NCI-H2171 treated with DMSO at 0.1 percent for 48 hours (cell line): ENCODE measurements at places on chromosomes 11 and 22.

- peak; percentile 38 for DNase-seq
Observed at GRCh38 chr11:1382831-1383607, 6.7 kb upstream of the BRSK2 start.

- DNase-seq, result no peak
Observed at GRCh38 chr11:13289081-13289480, 11.5 kb downstream of the BMAL1 start.

- no peak for DNase-seq
Observed at GRCh38 chr11:12353534-12353933, 23.8 kb upstream of the PARVA start.

GRCh38 chr11:71977743-71978418 lies 20.8 kb upstream of the IL18BP start:
- DNase-seq, result peak; percentile 56

DNA sequence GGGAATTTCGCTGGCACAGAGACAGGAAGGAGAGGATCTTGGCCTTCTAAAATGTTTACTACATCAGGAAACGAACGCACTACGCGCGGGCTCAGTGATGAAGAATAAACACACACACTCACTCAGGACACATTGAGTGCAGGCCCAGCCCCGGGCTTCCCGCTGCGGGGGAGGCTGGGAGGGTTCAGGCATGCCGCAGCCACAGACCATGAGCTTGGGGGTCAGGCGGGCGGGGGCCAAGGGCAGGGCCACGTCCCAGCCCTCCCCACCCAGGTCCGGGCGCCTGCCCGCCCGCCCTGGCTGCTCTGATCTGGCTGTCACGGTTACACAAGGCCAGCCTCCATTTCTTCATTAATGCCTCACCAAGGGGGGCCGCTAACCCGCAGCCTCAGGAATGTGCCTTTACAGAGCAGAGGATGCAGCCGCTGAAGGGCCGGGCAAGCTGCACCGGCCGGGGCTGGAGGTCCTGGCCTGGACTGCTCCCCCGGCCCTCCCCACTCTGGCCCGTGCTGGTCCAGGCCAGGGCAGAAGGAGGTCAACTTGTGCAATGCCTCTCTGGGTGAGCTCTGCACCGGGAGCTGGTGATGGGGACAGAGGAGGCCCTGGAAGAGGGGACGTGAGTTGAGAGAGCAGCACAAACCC lies 41.7 kb downstream of the IGF2 start:
- no peak for DNase-seq

GRCh38 chr22:17891481-17892167 lies 117.4 kb upstream of the BID start:
- DNase-seq, result peak; percentile 88

DNA sequence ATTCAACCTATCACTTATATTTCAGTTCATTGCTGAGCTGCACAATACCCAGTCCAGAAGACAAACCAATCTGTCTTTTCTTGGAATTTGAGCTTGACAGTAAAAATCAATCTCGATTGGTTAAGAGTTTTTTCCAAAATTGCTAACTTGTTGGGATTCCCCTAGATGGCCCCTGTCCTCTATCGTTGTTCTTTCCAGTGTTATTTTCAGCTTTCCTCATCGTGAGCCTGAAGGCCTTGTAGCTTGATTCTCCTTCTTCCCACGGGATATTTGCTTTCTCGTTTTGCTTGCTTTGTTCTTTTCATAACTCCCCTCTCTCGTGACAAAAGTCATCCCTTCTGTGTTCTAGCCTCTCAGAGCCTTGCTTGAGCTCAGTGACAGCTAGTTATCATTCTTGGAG lies 3.1 kb downstream of the OR8B8 start:
- no peak for DNase-seq

GRCh38 chr11:129613071-129613470 lies 202.6 kb upstream of the TMEM45B start:
- DNase-seq, result no peak

GRCh38 chr11:36328966-36329673 lies 33.0 kb downstream of the PRR5L start:
- no peak for DNase-seq

DNA sequence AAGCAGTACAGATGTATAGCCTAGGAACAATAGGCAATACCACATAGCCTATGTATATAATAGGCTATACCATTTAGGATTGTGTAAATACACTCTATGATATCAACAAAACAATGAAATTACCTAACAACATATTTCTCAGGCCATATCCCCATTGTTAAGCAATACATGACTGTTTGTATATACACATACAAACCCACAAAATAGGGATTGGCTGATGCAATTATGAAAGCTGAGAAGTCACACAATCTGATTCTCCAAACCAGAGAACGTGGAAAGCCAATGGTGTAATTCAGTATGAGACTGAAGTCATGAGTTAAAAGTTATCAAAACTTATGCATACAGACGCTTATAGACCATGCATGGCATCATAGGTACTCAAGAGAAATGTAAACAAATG lies 700.1 kb upstream of the RAG2 start:
- DNase-seq, result no peak

- DNase-seq, result peak; percentile 33
Observed at GRCh38 chr11:43992183-43992582, 49.7 kb downstream of the C11orf96 start.

DNA sequence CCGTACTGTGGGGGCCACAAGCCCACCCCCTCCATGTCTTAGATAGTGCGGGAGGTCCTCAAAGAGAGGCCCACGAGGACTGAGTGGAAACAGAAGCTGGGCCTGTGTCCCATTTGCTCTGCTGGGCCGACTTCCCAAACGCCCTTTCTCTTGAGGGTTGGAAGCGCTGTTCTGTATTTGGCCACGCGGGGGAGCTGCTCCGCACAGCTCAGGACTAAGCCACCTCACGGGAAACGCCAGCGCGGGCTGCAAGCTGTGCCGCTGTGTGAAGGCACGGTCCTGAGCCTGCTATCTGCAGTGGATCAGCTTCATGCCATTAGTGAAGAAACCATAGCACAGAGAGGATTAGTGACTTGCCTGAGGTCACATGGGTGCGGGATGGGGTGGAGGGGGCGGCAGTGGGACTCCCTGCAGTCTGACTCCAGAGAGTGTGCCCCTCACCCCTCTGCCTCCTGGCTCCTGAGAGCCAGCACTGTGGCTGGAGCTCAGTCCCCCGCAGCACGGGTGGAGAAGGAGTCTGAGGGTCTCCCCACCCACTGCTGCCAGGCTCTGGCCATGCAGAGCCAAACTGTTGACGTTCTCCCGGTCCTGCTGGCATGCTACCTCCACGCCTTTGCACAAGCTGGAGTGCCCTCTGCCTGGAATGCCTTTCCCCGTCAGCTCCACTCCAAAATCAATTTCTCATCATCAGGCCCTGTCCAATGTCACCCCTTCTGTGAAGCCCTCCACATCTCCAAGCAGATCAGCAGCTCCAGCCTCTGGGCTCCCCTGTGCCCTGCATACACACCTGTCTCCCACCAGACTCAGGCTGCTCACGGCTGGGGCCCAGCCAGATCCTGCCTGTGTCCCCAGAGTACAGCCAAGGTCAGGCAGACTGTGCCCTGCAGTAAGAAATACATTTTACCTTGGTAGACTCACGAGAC lies 51.5 kb upstream of the LRRC32 start:
- DNase-seq, result peak; percentile 55

DNA sequence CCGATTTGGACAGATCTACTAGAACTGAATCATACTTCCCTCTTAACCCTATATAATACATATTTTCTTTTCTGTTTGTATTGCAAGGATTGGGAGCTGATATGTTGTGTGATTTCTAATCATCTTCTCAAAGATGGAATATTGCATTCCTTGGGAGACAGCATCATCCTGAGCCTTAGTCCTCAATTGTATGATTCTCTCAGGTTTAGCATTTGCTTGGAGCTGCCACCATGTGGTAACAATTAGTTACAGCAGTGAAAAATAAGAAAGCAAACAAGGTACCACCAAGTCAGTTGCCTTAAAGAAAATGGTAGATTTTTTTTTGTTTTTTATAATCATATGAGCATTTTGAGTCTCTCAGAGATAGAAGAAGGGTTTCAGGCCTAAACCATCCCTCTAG lies 11.9 kb downstream of the SNX19 start:
- no peak for DNase-seq

DNA sequence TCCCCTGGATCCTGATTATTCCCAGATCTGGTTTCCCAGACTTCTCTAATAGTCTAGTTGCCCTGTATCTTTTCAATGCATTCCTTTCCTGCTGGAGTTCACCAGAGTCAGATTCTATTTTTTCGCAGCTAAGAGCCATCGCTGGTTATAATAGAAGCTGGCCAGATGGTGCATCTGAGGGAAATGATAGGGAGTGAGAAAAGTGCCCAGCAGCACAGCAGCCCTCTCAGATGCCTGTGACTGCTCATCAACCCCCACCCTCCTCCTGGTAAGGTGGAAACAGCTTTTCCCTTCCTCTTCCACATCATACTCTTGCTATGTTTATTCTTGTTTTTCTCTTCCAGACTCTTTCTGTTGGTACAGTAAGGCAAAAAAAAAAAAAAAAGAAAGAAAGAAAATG lies 12.8 kb downstream of the OR8A1 start:
- peak; percentile 26 for DNase-seq

DNA sequence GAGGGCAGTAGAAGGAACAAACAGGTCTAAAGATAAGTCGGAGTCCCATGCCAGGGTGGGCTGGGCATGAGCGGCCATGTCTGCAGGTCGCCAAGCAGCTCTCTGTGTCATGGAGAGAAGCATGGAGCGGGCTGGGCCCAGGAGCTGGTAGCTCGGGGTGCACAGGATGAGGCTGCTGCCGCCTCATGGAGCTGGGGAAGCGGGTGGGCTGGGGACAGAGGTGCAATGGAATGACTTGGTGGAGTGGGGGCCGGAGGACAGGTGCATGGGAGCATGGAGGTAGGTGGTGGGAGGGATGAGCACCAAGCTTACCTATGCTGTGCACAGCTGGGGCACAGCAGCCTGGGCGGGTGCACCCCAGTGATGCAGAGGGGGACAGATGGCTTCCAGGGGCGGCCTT lies 3.6 kb downstream of the NRXN2 start:
- DNase-seq, result no peak

DNA sequence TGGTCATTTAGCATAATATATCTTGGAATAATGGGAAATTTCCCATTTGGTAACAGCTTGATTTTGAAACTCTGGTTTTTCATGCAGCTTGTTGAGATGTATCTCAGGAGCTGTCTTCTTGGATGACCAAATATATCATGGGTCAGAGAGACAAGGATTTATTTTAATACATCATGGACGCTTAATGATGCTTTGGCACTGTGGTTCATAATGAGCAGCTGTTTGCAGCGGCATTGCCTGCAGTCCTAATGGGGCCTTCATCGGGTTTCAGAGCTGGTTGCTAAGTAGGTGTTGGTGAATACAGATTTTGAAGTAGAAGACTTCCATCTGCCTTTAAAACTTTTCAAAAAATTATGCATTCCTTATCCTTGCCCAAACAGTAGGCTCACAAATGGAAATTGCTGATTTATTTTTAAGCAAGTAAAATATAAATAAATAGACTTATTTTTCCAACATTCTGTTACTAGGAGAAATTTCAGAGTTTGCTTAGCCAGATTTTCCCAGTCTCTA lies 389.5 kb upstream of the FAT3 start:
- DNase-seq, result no peak

DNA sequence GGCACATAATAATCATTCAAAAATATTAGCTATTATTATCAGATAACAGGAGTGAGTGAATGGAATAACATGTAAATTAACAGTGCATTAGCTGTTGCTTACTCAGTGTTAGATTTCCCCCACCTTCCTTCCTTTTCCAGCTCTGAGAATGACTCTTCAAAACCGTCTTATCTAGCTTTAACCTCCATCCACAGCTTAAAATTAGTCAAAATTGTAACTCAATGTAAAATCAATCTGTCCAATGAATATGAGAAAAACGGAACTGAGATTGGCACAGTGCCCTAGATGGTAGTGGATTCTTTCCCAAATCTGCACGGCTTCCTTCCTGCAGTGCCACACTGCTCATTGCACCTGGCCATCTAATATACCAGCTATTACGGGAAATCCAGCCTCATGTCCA lies 156.8 kb upstream of the BDNF start:
- DNase-seq, result no peak

DNA sequence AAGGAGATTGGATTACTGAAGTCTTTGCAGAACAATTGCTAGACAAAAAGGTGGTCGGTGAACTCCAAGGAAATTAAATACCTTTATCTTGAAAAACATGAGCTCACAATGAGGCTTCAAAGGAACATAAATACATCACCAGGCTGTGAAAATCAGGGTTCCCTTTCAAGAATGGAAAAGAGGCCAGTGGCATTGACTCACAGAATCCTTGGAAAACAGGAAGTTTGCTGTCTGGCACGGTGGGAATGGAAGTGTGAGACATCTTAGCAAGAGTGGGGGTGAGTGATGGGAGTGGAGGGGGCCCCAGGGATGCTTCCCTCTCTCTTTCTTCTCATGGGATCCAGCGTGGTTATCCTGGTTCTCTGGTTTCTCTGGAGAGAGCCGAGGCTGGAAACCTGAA lies 48.9 kb upstream of the TBCEL start:
- DNase-seq, result no peak

GRCh38 chr11:74678041-74678440 lies 53.2 kb downstream of the CHRDL2 start:
- no peak for DNase-seq

- peak; percentile 28 for DNase-seq
Observed at GRCh38 chr22:17120711-17121232, 388 bp downstream of the TMEM121B start.

GRCh38 chr11:46696212-46696558 lies 4.2 kb downstream of the ARHGAP1 start:
- DNase-seq, result no peak

- DNase-seq, result no peak
Observed at GRCh38 chr11:68542617-68543016, 82.1 kb downstream of the PPP6R3 start.

GRCh38 chr11:74085542-74085892 lies 76.6 kb upstream of the UCP3 start:
- DNase-seq, result no peak

- DNase-seq, result no peak
Observed at GRCh38 chr22:42719656-42720262, 911 bp downstream of the A4GALT start.

DNA sequence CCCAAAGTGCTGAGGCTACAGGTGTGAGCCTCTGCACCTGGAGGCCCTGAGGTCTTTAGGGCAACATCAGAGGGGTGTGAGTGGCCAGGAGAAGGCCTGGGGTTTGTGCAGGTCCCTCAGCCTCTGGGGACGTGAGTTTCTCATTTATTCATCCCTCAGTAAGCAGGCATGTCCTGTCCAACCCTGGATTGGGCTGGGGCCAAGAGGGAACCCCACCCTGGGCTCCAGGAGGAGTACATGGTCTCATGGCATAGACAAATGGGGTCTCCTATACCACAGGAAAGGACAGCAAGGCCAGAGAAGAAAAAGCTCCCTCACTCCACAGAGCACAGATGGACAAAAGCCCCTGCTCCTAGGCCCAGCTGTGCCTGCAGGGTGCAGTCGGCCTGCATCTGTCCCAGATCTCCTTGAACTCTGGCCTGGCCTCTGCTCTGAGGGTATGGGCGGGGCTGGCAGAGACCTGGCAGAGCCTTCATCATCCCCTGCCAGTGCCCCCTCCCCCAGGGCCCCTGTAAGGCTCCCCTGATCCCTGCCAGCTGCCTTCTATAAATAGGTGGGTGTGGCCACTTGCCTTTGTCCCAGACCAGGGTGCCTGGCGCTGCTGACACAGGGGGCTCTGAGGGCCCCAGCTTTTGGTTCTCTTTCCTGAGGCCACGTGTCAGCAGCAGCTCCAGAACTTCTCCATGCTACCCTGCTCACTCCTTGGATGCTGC lies 34.6 kb downstream of the A4GALT start:
- DNase-seq, result peak; percentile 63
